ENCODE measurements at places on chromosomes 2 and 18.

DNA sequence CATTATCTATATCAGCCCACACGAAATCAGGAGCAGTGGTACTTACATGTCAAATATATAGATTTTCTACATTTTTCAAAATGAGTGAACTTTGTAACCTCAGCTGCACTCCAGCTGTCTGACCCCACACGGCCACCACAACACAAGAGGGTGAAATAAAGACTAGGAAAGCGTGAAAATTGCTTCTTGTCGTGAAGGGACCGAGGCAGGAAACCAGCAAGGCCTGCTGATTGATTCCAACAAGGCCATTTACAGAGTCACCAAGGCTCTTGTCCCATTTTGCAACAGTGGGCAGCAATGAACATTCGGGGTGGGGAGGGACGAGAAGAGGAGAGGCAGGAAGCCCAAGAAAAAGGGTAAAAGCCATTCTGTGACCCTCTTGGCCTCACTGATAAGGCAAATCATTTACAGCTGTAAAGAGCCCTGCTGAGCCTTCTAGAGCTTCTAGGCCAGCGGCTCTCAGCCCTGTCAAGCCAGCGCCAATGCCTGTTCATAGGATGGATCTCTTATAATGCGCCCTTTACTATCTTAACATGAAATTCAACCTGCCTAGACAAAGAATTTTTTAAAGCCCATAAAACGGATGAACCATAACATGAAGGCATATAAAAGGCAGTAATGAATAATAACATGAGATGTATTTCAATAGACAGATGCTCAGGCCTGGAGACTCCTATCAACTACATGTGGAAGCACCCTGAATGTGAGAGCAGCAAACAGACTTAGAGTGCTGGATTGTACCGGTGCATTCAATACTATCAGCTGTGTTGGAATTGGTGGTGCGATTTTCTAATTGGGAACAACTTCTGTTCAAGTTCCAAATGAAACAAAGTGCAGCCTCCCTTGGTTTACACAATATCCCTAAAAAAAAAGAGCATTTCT is 269.0 kb downstream of the CDCA7 start:
- no peak for DNase-seq

- no peak for DNase-seq
Measured at GRCh38 chr2:127651971-127652550, 6.1 kb downstream of the GPR17 start.

DNA sequence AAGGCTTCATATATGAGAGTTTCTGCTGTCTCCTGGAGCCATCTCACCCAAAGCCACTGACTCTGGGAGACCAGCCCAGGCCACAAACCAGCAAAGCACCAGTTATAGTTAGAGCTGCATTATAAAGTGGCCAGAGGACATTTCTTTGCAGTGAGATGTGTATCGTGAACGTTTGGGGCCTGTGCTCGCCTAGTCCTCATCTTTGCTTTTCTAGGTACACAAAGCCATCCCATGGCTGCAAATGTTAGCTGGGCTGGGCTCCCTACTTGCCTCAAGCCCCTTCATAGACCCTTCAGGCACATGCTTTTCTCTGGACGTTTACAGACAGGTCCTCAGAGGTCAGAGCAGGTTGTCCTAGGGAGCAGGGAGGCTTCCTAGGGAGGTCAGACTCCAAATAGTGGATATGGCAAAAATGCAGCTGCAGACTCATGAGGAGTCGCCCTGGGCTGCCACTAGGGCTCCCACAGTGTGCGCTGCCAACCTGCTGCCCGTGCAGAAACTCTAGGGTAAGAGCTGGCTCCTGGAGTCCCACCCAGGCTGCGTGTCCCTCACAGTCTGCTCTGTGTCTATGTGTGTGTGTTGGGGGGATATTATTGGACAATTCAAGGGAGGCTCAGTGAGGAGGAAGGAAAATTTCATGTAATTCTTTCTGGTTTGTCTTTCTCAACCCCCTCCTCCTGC is 141.0 kb downstream of the RPIA start:
- no peak for DNase-seq

DNA sequence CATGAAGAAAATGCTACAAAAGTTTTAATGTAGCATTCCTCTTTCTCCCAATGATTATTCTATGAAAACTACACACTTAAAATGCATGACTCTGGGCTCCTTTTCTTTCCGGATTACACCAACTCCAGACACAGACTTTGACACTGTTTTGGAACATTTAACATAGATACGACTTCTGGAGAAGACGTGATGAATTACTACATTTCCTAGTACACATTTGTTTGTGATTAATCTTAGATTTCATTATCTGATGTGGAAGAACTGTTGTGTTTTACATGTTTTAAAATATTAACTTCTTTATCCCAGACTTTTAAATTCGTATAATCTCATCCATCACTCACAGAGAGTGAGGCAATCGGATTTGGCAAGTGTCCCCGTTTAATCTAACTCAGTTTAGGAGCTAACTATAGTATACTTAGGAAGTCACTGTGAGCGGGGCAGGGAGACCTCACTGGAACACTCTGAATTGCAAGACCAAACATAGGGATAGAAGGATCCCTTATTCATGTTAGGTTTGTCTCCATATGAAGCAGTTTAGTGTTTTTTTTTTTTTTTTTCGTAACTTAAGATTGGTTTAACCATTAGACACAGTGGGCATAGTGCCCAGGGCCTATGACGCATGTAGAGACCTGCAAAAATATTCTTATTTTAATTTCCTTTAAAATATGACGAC is 66.7 kb downstream of the PDE1A start:
- DNase-seq, result no peak

- no peak for DNase-seq
Measured at GRCh38 chr2:72263043-72263775, 115.5 kb upstream of the CYP26B1 start.

- DNase-seq, result no peak
Measured at GRCh38 chr2:149218497-149218896, 111.9 kb upstream of the LYPD6 start.

DNA sequence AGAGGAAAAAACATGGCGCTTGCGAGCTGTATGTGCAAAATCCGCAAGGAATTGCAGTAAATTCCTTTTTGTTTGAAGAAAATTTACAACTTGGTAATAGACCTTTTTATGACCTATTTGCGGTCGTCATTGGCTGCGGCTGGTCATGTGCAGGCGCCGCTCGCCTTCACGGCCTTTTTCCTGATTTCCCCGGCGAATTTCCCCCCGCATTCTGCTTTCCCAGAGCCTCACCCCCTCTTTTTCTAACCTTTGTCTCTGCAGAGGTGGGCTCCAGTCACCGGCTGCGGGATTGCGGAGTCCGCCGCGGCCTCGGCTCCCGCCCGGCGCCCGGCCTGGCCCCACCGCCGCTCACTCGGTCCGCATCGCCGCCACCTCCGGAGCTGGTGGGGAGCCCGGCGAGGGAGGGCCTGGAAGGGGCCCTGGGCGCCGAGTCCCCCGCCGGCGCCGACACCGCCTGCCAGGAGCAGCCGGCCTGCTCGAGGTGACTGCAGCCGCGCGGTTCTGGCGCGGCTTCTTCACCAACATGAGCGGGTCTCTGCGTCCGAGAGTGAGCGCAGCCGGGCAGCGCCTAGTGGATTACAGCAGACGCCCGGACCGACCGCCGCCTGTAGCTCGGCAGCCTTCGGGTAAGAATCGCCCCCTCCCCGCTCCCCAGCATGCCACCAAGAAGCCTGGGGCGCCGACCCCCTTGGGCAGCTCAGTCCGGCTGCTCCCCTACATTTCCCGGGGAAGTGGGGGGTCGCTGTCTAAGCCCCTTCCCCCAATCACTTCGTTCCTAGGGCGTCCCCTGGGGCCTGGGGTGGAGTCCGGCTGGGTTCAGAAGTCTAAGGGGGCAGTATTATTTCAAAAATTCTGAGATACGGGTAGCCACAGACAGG is 7.1 kb downstream of the HOXD8 start:
- DNase-seq, result no peak

DNA sequence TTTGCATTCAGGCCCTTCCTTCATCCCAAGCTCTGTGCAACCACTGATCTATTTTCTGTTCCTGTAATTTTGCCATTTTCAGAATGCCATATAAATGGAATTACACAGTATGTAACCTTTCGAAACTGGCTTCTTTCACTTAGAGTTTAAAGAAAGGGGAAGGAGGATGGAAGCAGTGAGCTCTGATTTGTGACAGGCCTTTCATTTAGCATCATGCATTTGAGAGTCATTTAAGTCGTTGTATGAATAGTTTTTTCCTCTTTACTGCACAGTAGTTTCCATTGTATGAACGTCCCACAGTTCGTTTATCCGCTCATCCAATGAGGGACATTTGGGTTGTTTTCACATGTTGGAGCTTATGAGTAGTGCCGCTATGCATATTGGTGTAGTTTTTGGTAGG is 67.0 kb downstream of the LBH start:
- DNase-seq, result no peak

GRCh38 chr2:221451862-221452788 is 120.0 kb downstream of the EPHA4 start:
- DNase-seq, result no peak

DNA sequence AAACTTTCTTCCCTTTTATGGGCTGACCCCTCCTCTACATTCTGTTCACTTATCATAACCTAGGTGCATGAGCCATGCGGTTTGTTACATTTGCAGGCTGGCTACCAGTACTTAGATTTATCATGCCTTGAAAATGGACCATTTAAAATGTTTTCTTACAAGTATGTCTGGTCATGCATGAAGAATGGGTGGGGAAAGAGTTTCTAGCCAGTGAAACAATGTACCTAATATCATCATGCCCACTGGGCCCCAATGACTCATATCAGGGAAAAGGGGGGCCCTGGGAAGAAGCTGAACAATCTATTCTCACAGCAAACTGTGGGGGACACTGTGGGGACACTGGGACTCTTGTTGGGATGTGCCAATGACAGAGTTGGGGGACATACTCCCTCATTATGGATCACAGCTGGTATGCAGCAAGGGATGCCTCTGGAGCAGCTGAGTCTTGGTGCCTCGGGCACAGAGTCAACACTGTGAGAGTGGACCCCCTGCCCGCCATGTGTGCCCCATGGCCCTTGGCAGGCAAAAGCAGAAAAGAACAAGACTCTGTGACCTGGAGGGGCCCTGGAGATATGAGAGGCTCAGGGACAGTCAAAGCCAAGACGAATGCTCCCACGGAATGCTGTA is 156.3 kb downstream of the ZNF516 start:
- DNase-seq, result no peak

DNA sequence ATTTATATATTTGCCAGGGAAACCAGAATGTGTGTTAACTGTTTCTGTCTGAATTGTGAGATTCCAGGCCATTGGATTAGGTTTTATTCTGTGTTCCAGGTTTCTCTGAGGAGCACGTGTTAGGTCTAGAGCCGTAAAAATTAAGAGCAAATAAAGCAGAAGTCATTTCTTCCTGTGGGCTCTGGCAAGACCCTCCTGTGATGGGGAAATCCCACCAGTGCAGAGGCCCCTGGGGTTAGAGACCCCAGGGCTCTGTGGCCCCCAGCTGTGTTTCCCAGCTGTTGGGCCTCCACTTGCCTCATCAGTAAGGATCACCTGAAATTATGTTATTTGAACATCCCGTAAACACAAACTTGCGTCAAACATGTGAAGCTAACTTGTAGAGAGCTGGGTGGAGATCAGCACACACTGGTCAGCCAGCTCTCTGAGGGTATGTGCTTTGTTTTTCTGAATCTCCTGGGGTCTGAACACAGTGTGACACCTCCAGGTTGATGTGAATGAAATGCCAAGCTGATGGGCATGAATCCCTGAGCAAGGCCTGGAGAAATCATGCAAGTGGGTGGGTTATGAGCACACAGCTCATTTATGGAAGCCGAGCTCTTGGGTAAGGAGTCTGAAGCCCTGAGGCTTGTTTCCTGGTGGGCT is 50.3 kb downstream of the HK2 start:
- DNase-seq, result no peak

- DNase-seq, result no peak
Measured at GRCh38 chr2:231887756-231888155, 38.4 kb downstream of the NPPC start.

DNA sequence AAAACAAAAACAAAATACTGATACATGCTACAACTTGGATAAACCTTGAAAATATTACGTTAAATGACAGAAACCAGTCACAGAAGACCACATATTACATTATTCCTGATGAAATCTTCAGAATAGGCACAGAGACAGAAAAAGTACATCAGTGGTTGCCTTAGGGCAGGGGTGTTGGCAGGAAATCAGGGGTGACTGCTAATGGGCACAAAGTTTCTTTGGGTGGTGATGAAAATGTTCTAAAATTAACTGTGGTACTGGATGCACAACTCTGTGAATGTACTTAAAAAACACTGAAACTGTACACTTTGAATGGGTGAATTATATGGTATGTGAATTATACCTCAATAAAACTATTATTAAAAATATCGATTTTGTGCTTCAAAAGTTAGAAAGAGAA is 16.6 kb downstream of the NCKAP1 start:
- no peak for DNase-seq

DNA sequence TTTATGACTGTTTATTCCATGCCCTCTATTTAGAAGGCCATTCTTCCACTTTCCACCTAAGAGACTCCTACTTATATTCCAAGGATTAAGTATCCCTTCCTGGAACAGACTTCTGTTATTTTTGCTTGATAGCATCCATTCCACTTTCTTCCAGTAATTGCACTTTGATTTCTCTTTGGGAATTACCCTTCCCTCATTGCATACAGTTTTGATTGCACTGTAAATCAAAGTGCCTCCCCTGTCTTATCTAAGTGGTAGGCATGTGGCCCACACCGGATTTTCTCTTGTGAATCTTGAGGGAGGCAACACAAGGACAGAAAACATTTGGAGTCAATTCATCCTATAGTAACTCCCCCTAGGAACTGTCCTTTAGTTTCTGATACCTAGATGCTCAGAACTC is 120.4 kb downstream of the PDE11A start:
- DNase-seq, result no peak

GRCh38 chr2:24913911-24914310 is 6.1 kb downstream of the ADCY3 start:
- no peak for DNase-seq

GRCh38 chr2:1988049-1988448 is 243.7 kb upstream of the PXDN start:
- no peak for DNase-seq

DNA sequence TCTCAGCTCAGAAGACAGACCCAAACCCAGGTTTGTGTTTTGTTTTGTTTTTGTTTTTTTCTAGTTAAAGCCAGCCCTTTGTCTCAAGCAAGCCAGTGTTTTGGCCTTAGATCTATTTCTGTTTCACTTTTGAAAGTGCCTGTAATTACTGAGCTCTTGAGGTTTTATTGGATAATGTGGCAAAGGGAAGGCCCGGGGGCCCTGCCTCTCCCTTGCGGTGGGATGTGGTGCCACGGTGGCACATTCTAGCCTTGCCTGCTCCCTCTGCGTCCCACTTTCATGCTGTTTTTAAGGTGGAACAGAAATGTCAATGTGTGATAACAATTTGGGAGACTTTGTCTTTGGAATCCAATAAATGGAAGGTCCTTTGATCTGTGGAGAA is 2.5 kb downstream of the HPCAL1 start:
- no peak for DNase-seq

GRCh38 chr2:43405829-43406228 is 179.4 kb upstream of the ZFP36L2 start:
- no peak for DNase-seq
